ENCODE measurements at places on chromosomes 7 and 10. TPM values are rescaled to one million over a fixed set of nuclear protein-coding genes. Genes with fewer than 3 reads are reported as not detected.

EXOC4 gene
- 54.8 TPM for total RNA-seq

IL2RA gene
- 1.1 TPM for total RNA-seq

FAM13C gene
- not detected for total RNA-seq

MSS51 gene
- total RNA-seq: 1.3 TPM

CALHM1 gene
- not detected for total RNA-seq

TAS2R4 gene
- 0.51 TPM for total RNA-seq

HOXA1 gene
- total RNA-seq: not detected

TEX36 gene
- total RNA-seq: not detected

KCNIP2 gene
- 4.8 TPM for total RNA-seq

TMEM270 gene
- total RNA-seq: not detected

CRPPA gene
- total RNA-seq: 9.1 TPM

WDFY4 gene
- total RNA-seq: 0.29 TPM

AUTS2 gene
- total RNA-seq: 0.58 TPM

- peaks cover 15% of the 10 kb centered on the region for H3K4me1 ChIP-seq
- peak overlapping the region; percentile 63 for H3K27ac ChIP-seq
- H3K4me3 ChIP-seq: peak overlapping the region; percentile 57
- peak; percentile 55 for DNase-seq
- H3K36me3 ChIP-seq: peaks cover 7% of the 10 kb centered on the region
- no peaks in the 10 kb centered on the region for H3K27me3 ChIP-seq
These were observed 453 bp downstream of the URGCP start for GRCh38 chr7:43905956-43906330.

GRCh38 chr10:69181433-69181832 lies 1.4 kb downstream of the SUPV3L1 start:
- peaks cover 8% of the 10 kb centered on the region for H3K4me1 ChIP-seq
- H3K36me3 ChIP-seq: peaks cover 41% of the 10 kb centered on the region
- H3K27ac ChIP-seq: peak overlapping the region; percentile 99
- peak overlapping the region; percentile 99 for H3K4me3 ChIP-seq
- no peaks in the 10 kb centered on the region for H3K27me3 ChIP-seq

DNA sequence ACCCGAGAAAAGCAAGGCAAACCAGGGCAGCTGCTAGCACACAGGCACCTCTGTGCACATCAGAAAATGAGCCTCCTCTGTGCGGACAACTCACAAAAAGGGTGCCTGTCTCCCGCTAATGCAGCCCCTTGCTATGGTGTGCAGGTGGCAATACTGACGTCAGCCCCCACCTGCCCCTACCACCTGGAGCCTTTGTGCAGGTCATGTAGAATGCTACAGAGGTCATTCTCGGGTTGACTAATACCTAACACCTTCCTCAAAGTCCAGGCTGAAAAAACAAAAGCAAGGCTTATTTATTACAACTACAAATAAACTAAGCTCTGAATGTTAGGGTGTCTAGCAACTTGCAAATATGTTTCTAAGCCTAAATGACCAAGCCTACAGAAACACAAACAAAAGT lies 13.9 kb downstream of the PIP4K2A start:
- no peaks in the 10 kb centered on the region for H3K27me3 ChIP-seq
- no peak overlapping the region for H3K27ac ChIP-seq
- H3K4me3 ChIP-seq: no peak overlapping the region
- H3K4me1 ChIP-seq: peaks cover 90% of the 10 kb centered on the region
- peaks cover 23% of the 10 kb centered on the region for H3K36me3 ChIP-seq

DNA sequence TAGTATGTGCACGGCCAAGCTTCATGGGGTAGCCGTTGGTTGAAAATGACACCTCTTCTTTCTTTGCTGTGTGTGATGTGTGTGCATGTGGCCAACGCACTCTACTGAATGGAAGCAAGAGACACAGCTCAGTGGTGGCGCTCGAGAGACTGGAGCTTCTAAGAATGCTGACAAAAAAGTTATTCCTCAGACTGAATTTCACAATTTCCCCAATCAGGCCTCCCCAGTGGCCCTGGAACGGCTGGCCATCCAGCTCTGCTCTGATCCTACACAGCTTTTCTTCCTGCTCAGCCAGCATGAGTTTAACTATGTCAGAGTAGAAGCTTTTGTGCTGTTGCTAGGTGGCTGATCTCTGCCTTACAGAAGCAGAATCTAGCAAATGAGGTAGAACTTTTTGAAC lies 186.7 kb upstream of the PLXDC2 start:
- no peak for DNase-seq
- H3K27me3 ChIP-seq: no peaks in the 10 kb centered on the region
- H3K27ac ChIP-seq: no peak overlapping the region
- no peaks in the 10 kb centered on the region for H3K36me3 ChIP-seq
- H3K4me1 ChIP-seq: no peaks in the 10 kb centered on the region
- H3K4me3 ChIP-seq: no peak overlapping the region

GRCh38 chr10:62131724-62132123 lies 136.9 kb downstream of the RTKN2 start:
- DNase-seq: no peak
- no peak overlapping the region for H3K27ac ChIP-seq
- no peaks in the 10 kb centered on the region for H3K36me3 ChIP-seq
- H3K27me3 ChIP-seq: no peaks in the 10 kb centered on the region
- no peak overlapping the region for H3K4me3 ChIP-seq

DNA sequence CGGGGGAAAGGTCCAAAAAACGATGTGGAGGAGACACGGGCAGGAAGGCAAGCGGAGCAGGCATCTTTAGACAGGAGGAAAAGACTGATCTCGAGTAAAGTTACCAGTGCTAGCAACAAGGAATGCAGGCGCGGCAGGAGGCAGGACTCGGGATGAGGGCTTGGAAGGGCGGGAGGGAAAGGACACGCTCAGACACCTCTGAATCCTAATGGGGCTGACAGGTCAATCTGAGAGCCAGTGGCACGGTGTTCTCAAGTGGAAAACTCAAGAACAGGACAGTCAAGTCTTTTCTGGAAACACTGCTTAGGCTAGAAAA lies 155.3 kb upstream of the COBL start:
- no peaks in the 10 kb centered on the region for H3K4me1 ChIP-seq
- H3K27ac ChIP-seq: no peak overlapping the region
- no peak overlapping the region for H3K4me3 ChIP-seq
- H3K36me3 ChIP-seq: no peaks in the 10 kb centered on the region
- peaks cover 13% of the 10 kb centered on the region for H3K27me3 ChIP-seq
- DNase-seq: no peak

DNA sequence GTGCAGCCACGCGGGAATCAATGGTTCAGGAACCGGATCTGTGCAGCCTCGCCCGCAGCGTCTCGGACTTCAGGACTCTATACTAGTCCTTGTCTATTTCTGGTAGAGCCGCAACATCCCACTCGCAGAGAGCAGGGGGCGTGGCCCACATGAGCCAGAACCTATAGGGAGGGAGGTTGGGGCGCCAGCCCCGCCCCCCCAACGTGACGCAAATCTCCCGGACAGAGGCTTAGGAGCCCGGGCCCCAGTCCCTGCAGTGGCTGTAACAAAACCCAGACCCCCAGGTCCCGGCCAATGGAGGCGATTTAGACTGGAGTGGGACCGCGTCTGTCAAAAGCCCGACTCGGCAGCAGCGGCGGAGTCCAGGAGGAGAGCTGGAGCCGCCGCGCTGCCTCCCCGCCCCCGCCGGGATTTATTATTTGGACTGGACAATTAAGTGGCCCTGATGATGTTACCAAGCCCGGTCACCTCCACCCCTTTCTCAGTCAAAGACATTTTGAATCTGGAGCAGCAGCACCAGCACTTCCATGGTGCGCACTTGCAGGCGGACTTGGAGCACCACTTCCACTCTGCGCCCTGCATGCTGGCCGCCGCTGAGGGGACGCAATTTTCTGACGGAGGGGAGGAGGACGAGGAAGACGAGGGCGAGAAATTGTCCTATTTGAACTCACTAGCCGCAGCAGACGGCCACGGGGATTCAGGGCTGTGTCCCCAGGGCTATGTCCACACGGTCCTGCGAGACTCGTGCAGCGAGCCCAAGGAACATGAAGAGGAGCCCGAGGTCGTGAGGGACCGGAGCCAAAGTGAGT lies at the start of gene NKX2-3:
Gene NKX2-3, plus strand, starts transcription at position 256 of the 809 bp plus-strand sequence. Its CDS starts 190 bp downstream, at position 446.
- H3K36me3 ChIP-seq: no peaks in the 10 kb centered on the region
- H3K27ac ChIP-seq: no peak within 1 kb of the TSS
- no peak within 1 kb of the TSS for H3K4me3 ChIP-seq
- H3K27me3 ChIP-seq: peaks cover 18% of the 10 kb centered on the region

GRCh38 chr10:486206-486605 lies 203.3 kb downstream of the DIP2C start:
- DNase-seq: no peak
- no peaks in the 10 kb centered on the region for H3K36me3 ChIP-seq
- H3K4me1 ChIP-seq: peaks cover 6% of the 10 kb centered on the region
- peaks cover 94% of the 10 kb centered on the region for H3K27me3 ChIP-seq
- H3K4me3 ChIP-seq: no peak overlapping the region
- no peak overlapping the region for H3K27ac ChIP-seq

GRCh38 chr7:155093596-155093995 lies 23.5 kb downstream of the HTR5A start:
- H3K4me3 ChIP-seq: no peak overlapping the region
- no peaks in the 10 kb centered on the region for H3K4me1 ChIP-seq
- peaks cover 38% of the 10 kb centered on the region for H3K27me3 ChIP-seq
- H3K27ac ChIP-seq: no peak overlapping the region

DNA sequence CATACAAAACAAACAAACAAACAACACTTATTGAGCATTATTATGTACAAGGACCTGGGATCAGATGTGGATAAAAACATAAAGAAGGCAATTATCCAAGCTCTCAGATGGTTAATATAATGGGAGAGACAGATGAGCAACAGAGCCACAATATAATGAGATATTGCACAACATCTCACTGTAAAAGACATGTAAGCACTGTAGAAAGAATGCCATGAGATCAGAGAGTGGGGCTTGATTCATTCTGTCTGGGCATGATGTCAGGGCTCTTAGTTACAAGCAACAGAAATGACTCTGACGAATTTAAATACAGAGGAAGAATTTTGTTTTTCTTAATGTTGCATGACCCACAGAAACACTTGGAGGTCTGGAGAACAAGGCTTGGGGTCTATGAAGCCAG lies 164.7 kb upstream of the PLXDC2 start:
- no peak for DNase-seq
- H3K36me3 ChIP-seq: no peaks in the 10 kb centered on the region
- no peak overlapping the region for H3K4me3 ChIP-seq

- H3K27ac ChIP-seq: no peak overlapping the region
- H3K27me3 ChIP-seq: no peaks in the 10 kb centered on the region
- H3K4me3 ChIP-seq: no peak overlapping the region
- no peaks in the 10 kb centered on the region for H3K36me3 ChIP-seq
These were observed 260.1 kb downstream of the CREB5 start for GRCh38 chr7:28672397-28672797.

DNA sequence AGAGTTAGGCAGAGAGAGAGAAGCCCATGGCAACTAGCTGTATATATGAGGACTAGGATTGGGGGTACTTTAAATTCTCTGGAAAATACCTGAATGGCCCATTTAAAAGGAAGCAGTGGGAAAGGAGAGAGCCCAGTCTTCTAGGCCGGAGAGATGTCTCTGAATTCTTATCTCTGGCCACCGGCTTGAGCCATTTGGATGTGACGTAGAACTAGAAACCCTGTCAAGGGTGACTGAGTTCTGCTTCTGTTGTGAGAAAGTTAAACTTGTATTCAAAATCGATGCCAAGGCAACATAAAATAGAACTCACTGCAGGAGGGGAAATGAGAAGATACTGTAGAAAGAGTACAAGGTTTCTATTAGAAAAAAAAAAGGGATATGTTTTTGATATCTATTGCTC lies 6.3 kb upstream of the GSTK1 start:
- peak; percentile 72 for DNase-seq
- peak overlapping the region; percentile 84 for H3K27ac ChIP-seq
- H3K4me1 ChIP-seq: peaks cover 45% of the 10 kb centered on the region
- H3K36me3 ChIP-seq: no peaks in the 10 kb centered on the region

DNA sequence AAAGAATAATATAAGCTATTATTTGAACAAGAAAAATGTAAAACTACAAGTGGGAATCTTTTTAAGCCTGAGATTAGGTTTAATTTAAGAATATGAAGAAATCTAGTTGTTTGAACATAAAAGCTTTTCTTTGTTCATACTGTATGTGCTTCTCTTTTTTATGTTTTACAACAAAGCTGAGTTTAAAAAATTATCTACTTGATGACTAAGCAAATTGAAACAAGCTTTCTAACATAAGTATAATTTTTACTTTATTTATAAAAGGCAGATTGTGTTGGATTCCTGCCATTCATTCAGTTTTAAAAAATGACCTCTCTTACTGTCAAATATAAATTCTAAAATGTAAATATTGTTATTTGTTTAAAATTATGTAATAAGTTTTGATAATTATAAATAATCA lies 958.2 kb downstream of the DNAJB9 start:
- H3K4me1 ChIP-seq: no peaks in the 10 kb centered on the region
- DNase-seq: no peak
- no peaks in the 10 kb centered on the region for H3K27me3 ChIP-seq
- H3K4me3 ChIP-seq: no peak overlapping the region

- DNase-seq: peak; percentile 80
- no peak overlapping the region for H3K27ac ChIP-seq
- no peak overlapping the region for H3K4me3 ChIP-seq
- H3K4me1 ChIP-seq: no peaks in the 10 kb centered on the region
- H3K27me3 ChIP-seq: peaks cover 15% of the 10 kb centered on the region
These were observed 21.3 kb downstream of the TMEM176B start for GRCh38 chr7:150778738-150779301.
